HT1080 (cell line): ENCODE measurements at places on chromosomes 12 and 14. TPM values are rescaled to one million over a fixed set of nuclear protein-coding genes. Genes with fewer than 3 reads are reported as not detected.
A peak's percentile ranks its signal among the peaks of the same experiment; 100 is the strongest.

The NRIP2 gene
- total RNA-seq, result not detected in 2 replicates

The MYH6 gene
- 0.03 TPM in 1 of 2 replicates, not detected in the other for total RNA-seq

The PLXNC1 gene
- 0.57 and 0.66 TPM in 2 replicates for total RNA-seq

The DEGS2 gene
- not detected in 2 replicates for total RNA-seq

The AQP6 gene
- not detected in 2 replicates for total RNA-seq

The TRIP11 gene
- total RNA-seq, result 15.2 and 16.7 TPM in 2 replicates

The GABARAPL1 gene
- total RNA-seq, result 2.3 and 3.9 TPM in 2 replicates

The GLRX5 gene
- total RNA-seq, result 112 and 114 TPM in 2 replicates

The FLRT2 gene
- total RNA-seq, result 6.7 and 7.2 TPM in 2 replicates

The CLEC14A gene
- total RNA-seq, result not detected in 2 replicates

- DNase-seq, result no peak
These were observed 22.3 kb upstream of the PHC1 start for GRCh38 chr12:8891976-8892375.

- DNase-seq, result peak; percentile 17
These were observed 114.0 kb downstream of the ETNK1 start for GRCh38 chr12:22738945-22739344.

DNA sequence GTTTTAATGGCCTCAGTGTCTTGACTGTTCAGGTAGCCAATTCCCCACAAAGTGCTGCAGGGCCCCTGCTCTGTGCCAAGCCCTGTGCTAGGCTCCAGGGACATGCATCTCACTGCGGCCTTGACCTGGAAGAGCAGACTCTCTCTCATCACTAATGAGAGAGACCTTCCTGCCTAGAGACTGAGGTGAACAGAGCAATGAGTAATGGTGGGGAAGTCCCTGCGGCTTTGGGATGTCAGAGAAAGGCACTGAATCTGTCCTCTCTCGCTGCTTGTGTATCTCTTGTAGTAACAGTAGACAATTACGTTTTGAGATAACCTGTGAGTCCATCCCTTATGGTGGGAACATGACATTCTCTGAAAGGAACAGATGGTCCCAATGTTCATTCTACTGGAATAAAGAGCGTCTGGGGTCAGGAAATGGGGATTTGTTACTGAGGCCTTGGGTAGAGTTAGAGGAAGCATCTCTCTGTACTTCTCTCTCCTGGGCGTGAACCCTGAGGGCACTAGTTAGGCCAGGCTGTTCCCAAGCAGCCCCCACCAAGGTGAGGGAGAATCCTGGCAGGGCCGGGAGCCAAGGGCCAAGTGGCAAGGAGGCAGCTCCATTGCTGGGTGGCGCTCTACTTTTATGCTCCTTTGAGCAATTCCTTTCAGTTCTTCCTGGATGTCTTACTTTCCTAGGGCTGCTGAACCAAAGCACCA lies 13.5 kb downstream of the NFATC4 start:
- no peak for DNase-seq

DNA sequence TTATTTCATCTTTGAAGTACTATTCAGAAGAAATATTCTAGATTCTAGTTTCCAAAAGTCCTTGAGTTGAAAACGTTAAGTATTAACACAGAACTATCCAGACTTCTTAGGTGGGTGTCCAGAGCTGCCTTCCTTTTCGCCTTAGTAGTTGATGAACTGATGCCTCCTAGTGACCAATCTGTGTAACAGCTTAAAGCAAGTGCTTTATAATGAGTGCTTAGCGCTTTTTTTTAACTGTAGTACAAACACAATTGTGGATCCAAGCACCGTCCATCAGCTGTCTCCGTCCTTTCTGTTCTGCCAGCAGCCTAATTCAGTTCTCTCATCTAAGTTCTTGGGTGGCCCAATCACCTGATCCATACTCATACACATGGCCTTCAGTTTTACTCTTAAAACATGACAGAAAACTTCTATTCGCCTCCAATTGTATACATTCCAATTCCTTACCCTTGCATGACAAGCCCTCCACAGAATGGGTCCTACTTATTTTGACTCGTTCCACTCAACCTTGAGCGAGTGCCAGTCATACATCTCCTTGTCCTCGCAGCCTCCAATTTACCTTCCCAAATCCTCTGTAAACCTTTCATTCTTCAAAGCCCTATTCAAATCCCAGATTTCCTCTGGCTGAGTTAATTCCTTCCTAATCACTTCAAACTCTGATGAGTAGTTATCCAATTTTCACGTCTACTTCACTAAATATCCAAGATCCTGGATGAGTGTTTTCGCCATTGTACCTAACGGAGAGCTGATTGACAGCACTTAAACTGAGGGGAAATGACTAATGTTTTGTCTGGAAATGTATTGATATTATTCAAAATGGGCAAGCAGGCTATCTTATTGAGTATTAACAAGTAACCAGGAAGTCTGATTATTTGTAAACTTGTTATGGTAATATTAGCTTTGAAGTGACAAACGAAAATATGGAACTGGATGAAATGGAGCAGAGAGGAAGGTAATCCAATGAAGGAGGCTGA lies 5.8 kb upstream of the PHLDA1 start:
- peak; percentile 68 for DNase-seq

GRCh38 chr14:33899723-33900341 lies 51.0 kb downstream of the EGLN3 start:
- no peak for DNase-seq

GRCh38 chr12:95870897-95871296 lies 12.1 kb downstream of the SNRPF start:
- DNase-seq, result no peak

GRCh38 chr14:104976198-104977007 lies 1.8 kb downstream of the AHNAK2 start:
- peak; percentile 85 for DNase-seq

DNA sequence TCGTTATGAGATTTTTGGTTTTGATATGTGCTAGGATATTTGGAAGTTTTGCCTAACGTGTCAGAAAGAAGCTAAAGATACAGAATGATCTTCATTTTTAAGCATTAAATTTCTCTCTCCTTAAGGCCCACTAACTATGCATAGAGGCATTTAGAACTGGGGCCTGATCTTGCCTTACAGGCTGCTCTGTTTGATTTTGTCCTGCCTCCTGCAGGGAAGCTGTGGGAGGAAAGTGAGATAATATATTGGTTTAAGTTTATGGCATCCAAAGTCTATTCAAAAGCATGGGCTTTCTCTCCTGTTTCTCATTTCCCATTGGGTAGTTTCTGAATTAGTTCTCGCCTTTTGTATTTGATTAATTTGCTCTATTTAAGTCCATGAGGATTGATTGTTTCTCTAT lies 250.3 kb upstream of the FBXO33 start:
- no peak for DNase-seq

GRCh38 chr12:71504476-71504875 lies 64.9 kb downstream of the LGR5 start:
- DNase-seq, result no peak

DNA sequence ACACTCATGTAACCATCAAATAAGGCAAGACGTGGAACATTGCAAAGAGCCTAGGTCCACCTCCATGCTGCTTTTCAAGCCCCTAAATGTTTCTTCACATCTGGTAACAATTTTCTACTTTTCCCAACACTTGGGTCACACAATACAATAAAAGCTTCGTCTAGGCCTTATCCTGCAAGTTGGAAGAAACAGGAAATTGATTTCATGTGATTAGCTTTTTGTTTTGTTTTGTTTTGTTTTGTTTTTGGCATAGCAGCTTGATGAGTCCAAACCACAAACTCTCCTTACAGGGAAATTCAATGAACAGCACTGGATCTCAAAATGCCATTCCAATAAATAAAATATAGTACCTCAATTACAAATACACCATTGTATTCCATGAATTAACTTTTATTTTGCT lies 19.3 kb downstream of the TAS2R50 start:
- peak; percentile 31 for DNase-seq

DNA sequence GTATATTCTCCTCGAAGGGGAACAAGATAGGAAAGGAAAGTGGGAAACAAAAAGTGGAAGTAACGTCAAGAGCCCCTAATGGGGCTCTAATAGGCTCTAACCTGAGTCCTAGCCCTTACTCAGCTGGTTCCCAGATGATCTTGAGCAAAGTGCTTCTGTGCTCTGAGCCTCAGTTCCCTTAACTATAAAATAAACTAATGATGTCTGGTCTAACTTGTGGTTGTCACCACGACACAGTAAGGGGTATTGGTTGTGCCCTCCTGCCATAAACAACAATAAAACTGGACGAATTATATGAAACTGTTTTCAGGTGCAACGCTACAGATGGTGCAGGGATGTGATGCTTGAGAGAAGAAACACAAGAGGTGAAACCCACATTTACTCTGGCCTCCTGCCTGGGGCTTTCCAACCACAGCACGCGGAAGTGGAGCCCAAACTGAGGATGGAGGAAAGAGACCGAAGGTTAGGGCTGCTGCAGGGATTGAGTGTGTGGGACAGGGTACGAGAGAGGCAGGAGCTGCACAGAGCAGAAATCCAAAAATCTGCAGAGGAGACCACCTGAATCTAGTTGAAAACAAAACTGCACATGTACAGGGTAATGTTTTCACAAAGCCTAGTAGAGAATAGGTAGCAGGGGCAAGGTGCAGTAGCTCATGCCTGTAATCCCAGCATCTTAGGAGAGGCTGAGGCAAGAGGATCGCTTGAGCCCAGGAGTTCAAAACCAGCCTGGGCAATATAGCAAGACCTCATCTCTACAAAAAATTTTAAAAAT lies 45.6 kb upstream of the BCL2L14 start:
- no peak for DNase-seq

- no peak for DNase-seq
These were observed 146.6 kb downstream of the ASCL4 start for GRCh38 chr12:107921062-107921461.

DNA sequence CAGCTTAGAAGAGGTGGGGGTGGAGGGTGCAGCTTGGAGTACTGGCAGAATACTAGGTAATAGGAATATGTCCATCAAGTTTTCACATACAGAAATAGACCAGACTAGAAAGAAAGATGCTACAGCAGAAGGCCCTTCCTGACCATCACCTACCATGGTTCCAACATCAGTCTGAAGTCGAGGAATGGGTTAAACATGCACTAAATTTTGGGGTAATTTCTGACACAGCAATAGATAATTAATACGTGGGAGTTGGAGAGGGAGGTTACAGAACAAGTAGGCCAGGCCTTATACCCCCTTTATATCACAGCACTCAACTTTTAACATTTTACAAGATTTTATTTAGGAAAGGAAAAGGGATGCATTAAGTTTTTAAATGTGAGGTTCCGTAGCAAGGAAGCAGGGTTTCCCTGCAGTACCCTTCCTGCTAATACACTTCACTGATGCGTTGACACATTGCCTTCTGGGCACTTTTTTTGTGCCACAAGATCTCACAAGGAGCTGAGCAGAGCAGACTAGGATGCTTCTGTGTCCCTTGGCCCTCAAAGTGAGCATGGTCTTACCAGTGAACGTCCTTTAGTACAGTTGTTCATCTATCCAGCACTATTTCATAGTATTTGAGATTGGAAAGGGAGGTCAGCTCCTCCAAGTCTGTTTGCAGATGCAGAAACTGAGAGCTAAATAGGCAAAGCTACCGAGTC lies 50.8 kb downstream of the EID3 start:
- DNase-seq, result no peak

DNA sequence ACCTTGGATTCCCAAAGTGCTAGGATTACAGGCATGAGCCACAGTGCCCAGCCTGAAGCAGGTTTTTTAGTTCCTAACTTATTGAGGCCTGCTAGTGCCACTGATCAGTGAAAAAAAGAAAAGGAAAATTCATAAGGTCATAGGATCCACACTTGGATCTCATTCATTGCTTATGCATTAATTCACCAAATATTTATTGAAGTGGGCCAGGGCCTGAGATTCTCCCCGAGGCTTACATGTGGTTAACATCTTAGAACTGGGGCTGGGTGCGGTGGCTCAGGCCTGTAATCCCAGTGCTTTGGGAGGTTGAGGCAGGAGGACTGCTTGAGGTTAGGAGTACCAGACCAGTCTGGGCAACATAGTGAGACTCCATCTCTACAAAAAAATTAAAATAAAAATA lies 29.5 kb upstream of the MAP1LC3B2 start:
- DNase-seq, result no peak

GRCh38 chr14:106619606-106620005 lies 1093.2 kb downstream of the TMEM121 start:
- no peak for DNase-seq

DNA sequence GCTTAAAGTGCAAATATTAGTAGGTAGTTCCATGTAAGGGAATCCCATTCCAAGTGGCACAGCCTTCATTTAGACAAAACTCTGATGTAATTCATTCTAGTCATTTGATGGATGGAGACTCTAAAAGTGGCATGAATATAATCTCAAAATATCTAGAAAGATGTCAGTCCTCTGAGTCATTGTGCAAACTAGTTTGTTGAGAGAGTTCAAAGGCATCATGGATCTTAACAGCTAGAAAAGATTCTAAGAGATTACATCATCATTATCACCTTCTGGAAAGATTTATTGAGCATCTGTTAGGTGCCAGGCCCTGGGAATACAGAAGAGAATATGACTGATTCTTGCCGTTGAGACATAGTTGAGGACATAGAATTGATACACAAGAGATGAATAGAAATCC lies 30.7 kb downstream of the CRADD start:
- DNase-seq, result peak; percentile 64

DNA sequence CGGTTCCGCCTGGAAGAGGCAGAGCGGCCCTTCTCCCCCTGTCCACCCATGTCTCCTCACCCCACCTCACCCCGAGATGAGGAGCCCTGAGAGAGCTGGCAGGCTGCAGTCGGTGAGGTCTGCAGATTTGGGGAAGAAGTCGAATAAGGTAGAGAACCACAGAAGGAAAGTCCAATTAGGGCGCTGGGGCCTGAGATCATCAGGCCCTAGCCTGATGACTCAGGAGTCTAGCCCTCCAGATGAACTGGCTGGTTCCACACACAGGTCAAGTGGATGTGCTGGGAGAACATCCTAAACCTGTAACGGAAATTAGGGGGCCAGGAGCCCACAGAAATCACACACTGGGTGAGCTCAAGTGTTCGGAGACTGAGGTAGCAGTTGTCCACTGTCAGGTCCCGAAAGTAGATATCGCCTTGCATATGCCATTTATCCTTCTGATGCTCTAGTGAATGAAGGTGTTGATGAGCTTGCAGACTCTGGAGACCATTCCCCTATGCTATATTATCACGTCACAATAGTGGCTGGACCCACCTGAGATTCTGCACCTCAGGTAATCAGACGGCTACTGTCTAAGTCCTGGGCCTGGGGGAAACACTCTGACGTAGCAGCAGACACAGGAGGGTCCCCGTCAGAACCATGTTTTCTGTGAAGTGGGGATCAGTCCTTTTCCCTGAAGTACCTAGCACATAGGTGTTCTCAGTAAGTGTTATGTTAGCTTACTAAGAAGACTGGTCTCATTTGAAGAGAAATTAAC lies 886 bp upstream of the METTL17 start:
- DNase-seq, result no peak

DNA sequence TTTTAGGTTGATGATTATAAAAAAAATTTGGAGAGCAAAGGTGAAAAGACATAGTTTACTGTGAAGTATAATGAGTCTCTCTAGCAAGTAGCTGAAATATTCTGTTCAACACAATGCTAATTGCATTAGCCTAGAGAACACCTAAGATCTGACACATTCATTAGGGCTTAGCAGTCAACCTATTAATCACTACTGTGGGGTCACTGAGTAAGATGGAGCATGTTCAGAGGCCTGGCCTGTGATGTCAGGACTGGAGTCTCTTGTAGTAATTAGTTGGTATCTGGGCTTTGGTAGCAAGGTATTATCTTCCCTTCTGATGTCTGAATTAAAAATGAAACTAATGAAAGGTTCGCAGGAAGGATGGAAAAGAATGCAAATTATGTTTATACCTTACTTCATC lies 112.7 kb downstream of the SLC16A7 start:
- peak; percentile 5 for DNase-seq
